ENCODE measurements at places on chromosomes 11 and 22.

DNA sequence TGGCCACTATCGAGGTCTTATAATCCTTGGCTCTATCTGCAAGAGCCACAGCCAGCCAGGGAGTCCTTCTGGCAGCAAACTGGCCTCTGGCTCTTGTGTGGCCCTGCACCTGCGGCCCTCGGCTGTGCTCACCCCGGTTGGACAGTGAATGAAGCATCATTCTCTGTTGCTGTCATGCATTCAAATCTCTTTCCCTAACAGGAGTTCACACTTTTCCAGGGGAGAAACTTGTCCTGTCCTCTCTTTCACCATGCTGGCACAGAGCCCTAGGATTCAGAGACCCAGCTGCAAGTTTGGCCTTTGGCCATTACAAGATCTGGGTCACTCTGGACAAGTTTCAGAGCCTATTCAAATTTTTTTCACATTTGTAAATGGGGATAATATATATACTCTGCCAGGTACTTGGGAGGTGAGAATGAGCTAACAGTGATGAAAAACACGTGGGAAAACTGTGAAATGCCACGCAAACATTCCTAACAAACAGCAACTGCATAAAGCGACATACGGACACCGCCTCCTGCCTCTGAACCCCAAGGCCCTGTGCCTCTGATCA is 34.2 kb downstream of the TMEM184B start:
- DNase-seq = no peak

DNA sequence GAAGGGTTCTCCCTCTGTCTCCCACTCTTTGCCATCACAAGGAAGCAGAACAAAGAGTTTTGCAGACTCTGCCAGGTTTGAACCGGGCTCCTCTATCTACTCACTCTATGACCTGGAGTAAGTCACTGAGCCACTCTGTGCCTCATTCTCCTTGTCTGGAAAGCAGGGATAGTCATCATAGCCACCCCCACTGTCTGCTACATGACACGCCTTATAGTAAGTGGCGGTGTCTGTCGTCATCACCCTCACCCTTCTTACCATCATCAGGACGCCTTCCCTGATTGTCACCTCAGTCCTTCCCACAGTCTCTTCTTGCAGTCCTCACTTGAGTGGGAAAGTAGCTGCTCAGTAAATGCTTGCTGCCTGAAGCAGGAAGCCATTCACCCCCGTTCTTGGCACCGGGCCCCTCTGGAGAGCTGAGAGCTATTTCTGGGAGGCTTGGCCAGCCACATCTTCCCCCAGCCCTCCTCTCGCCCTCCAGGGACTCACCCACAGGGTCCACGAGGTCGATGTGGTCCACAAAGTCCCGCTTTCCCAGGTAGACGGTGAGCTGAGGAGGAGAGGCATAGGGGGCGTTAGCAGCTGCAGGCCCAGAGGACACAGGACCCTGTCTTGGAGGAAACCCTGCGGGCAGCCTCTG is 46.4 kb downstream of the TPBGL start:
- DNase-seq = no peak

DNA sequence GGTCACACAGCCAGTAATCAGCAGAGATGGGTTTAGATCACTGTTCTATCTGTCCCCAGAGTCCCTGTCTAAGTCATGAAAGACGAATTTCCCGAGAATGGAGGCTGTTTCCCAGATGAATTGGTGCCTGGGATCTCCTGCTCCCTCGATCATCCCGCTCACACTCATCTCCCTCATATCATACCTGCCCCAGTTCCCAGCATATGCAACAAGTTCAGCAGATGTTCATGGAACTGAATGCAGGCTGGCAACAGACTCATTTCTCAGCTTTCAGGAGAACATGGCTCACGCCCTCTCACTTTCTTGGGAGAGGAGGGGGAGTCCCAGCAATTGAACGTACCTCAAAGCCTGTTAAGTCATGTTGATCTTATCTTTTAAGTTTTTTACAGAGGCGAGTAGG is 22.1 kb downstream of the CD6 start:
- DNase-seq = no peak

GRCh38 chr11:11329062-11329806 is 23.8 kb downstream of the CSNK2A3 start:
- DNase-seq = no peak

- DNase-seq = no peak
Measured at GRCh38 chr11:2737866-2738265, 38.1 kb upstream of the KCNQ1OT1 start.

GRCh38 chr11:131408025-131408640 is 37.7 kb downstream of the NTM start:
- DNase-seq = peak; percentile 19

- DNase-seq = no peak
Measured at GRCh38 chr22:19937616-19938473, 3.7 kb upstream of the COMT start.

GRCh38 chr11:27557226-27557625 is 50.7 kb upstream of the LIN7C start:
- DNase-seq = no peak

GRCh38 chr11:103024086-103024485 is 67.9 kb downstream of the DCUN1D5 start:
- no peak for DNase-seq

GRCh38 chr11:95231881-95232605 is 1.0 kb upstream of the SESN3 start:
- peak; percentile 79 for DNase-seq

DNA sequence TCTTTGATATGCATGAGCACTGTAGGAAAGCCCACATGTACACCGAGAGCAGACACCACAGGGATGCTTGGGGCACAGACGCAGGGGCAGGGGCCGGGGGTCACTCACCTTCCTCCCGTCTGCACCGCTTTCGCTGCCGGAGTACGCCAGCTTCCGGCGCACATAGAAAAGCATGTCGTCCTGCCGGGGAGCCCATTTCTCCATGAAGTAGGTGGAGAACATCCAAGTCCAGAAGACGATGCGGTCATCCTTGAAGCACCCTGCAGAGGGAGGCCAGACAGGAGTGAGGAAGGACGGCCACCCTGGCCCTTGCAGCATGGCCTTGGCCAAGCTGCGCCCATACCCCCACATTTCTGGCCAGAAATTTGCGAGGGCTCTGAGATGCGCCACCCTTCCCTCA is 28.8 kb downstream of the KIAA0930 start:
- no peak for DNase-seq

DNA sequence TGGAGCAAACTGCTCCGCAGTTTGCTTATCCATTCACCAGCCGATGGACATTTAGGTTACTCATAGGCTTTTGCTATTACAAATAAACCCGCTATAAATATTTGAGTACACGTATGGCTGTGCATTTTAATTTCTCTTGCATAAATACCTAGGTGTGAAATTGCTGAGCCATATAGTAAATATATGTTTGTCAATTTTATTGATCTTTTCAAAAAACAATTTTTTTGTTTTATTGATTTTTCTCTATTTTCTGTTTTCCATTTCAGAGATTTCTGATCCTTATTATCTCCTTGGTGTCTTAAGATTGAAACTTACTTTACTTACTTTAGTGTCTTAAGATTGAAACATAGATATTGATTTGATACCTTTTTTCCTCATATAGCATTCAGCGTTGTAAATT is 4.5 kb downstream of the ZNF74 start:
- no peak for DNase-seq

DNA sequence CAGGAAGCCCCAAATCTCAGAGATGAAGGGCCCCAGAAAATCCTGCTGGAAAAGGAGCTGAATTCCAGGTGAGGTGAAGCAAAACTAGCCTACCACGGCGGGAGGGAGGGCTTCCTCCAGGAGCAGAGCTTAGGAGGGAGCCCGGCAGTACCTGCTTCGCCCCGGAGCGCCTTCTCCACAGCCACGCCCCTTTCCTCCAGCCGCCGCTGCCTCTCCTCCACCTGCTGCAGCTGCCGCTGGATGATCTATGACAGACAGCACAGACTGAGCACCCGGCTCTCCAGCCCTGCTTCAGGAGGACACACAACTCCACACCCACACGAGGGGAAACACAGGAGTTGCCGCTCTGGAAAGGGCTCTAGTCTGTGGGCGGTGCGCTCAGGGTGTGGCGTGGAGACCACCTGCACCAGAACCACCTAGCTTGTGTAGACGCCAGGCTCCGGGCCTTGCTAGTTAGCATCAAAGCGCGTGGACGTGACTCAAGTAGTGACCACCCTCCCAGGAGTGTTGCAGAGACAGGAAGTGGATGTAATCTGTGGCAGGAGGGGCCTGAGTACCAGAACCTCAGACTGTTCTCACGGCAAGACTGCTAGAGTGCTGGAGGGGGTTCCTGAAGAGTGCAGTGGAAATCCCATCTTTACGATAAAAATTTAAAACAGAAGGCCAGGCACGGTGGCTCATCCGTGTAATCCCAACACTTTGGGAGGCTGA is 34.6 kb upstream of the BID start:
- no peak for DNase-seq

DNA sequence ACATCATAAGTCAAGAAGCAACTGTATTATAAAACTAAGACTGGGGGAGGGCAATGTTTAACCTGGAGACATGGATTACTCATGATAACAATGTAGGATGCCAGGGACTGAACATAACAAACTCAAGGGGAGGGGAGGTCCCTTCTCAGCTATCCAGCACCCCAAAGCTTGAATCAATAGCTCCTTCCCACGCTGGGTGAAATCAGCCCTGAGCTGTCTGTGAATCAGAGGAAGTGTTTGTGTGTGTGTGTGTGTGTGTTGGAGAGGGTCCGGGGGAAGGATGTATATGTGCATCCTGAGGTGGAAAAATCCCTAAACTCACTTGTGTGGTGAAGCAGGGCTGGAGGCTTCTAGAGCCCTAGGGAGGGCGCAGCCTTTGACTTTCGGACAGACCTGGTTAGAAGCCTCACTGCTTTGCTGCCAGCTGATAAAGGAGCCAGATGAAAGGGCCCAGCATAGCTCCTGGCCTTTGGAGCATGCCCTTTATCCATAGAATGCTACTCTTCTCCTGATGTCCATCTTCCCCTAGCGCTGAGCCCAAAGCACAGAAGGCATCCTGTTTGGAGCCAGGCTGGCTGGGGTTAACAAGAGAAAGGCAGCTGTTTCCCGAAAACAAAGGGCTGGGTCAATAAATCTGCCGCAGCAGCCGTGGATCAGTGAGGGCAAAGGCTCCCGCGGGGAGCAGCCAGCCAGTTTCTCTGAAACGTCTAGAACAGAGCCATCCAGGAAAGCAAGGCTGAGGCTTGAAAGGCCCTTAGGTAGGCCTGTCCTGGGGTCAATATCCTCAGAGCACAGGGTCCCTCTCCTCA is 35.8 kb downstream of the TNKS1BP1 start:
- no peak for DNase-seq

GRCh38 chr22:31206896-31207687 is 5.0 kb upstream of the LIMK2 start:
- DNase-seq = no peak

DNA sequence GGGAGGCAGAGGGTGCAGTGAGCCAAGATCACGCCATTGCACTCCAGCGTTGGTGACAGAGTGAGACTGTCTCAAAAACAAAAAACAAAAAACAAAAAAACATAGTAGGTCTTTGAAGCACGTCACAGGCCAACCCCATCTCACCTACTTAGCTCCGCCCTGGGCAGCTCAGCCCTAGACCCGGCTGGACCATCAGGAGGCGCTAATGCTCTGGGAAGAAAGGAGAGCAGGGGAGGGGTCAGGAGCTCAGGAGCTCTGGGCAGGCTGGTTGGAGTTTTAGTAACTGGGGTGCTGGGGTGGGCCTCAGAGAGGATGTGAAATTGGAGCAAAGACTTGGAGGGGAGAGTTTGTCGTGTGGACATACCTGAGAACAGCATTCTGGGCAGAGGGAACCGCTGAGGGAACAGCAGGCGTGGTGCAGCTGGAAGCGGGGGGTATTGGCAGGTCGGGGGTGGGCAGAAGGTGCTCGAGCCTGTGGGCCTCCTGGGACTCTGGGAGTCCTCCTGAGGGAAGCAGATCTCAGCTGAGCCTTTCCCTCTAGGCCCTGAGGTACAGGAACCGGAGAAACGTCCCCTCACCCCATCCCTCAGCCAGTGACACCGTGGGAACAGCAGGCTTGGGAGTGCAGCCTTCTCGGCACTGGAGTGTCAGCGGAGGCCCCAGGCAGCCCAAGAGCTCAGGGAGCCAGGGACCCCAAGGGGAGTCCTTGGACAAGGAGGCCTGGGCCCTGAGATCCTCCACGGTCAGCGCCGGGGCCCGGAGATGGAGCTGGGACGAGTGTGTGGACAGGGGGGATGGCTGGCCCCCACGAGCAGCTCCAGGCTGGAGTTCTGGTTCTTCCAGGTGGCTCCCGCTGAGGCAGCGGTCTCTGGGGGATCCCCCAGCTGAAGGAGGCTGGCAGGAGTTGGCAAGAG is 2.2 kb upstream of the RPS6KA4 start:
- peak; percentile 34 for DNase-seq

DNA sequence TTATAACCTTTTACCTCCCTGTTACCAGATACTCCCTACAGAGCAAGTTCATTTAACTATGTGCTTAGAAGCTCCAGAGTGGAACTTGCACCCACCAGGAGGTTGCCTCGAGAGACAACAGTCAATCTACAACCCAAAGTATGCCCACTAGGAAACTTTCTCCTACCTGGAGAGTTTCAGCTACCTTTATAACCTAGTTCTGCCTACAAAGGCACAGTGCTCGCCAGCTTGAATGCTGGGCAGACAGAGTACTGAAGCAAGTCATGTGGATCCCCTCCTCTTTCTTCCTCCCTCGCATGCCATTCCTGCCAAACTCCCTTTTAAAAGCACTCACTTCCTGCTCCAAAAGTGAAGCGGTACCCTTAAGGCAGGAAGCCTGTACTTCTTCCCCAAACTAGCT is 258.9 kb downstream of the SWAP70 start:
- DNase-seq = no peak
